Right forelimb (tissue), 1 donor: ENCODE measurements at places on chromosomes 1 and 21.
A peak's percentile ranks its signal among the peaks of the same experiment; 100 is the strongest.

- peak; percentile 89 for DNase-seq
Observed at GRCh38 chr1:11731691-11732283, 4.1 kb upstream of the AGTRAP start.

DNA sequence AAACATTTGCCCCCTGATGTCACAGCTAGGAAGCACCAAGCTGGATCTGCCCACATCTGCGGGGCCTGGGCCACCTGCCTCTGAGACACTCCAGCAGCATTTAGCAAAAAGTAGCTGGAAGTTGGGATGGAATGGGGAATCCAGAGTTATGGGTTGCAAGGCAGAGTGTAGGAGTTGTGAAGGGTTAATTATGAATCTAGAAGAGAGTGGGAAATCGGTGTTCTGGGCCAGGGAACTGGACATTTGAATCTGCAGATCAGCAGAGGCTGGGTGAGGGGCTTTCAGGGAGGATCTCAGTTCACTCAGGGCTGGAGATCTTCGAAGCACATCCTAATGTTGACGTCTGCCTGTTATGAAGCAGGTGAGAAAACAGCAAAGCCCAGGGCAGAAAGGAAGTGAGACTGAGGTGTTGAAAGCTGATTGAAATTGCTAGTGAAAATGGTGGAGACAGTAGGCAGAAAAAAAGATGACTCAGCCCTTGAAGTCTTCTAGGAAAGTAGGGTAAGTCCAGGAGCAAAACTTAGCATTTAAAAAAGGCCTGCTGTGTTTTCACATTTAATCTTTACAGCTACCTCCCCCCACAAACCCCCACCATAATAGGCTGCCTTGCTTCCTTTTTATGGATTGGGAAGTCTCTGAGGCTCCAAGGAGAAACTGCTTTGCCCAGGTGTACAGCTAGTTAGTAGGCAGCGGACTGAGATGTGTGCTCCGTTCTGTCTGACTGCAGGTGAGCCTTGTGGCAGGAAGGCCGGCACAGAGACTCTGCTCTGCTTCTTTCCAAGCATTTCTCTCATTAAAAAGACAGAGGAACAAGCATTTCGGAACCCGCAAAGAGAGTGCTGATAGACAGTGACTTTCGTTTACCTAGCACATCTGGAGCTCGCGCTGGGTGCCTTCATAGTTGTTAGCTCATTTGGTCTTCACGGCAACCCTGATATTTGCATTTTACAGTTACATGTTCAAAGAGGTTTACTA is 7.2 kb downstream of the VANGL1 start:
- DNase-seq = no peak

DNA sequence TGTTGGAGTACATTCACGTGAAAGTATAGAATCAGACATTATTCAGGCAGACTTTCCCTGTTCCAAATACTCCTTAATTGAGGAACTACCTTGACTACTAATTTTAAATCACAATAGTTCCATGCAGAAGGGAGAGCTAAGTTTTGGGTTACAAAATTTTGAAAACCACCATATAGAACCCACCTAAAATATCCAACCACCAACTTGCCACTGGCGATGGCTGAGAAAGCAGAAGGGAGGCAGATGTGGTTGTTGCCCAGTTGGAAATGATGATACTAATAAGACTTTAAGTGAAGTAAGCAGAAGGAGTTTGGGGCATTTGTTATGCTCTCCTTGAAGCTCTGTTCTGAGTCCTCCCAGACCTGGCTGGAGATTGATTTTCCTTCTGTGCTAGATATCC is 190.7 kb downstream of the HLX start:
- DNase-seq = no peak

DNA sequence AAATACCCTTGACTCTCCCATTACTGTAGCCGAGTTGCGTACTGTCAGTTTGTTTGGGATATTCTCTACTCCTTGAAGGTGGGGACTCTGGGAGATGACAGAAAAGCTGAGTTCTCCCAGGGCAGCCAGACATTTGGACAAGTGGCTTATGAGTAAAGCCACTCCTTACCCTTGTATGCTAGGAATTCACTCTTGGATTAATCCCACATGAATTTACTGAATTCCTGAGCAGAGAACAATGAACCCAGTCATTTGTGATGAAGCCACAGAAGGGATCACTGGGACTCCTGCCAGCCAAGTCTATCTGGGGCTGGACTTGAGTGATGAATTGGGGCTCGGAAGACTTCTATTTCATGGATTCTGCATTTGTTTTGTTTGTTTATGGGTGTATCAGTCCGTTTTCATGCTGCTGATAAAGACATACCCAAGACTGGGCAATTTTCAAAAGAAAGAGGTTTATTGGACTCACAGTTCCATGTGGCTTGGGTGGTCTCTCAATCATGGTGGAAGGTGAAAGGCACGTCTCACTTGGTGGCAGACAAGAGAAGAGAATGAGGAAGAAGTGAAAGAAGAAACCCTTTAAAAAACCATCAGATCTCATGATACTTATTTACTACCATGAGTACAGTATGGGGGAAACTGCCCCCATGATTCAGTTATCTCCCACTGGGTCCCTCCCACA is 25.1 kb downstream of the C1orf116 start:
- DNase-seq = no peak

GRCh38 chr1:174815036-174815435 is 184.7 kb upstream of the CACYBP start:
- DNase-seq = no peak

- no peak for DNase-seq
Observed at GRCh38 chr1:247296599-247297180, 35.0 kb downstream of the ZNF496 start.
